Left ventricle myocardium inferior (tissue), 1 donor: ENCODE measurements at places on chromosomes 2 and 18.

- H3K27ac ChIP-seq = no peak overlapping the region
- H3K4me3 ChIP-seq = no peak overlapping the region
- peaks cover 33% of the 10 kb centered on the region for H3K27me3 ChIP-seq
- H3K36me3 ChIP-seq = no peaks in the 10 kb centered on the region
- DNase-seq = no peak
These were observed 921 bp upstream of the FABP1 start for GRCh38 chr2:88128654-88129312.

GRCh38 chr2:208077276-208077675 lies 47.0 kb downstream of the CRYGD start:
- no peak overlapping the region for H3K4me3 ChIP-seq
- no peak overlapping the region for H3K27ac ChIP-seq
- H3K4me1 ChIP-seq = peaks cover 7% of the 10 kb centered on the region
- H3K27me3 ChIP-seq = peaks cover 25% of the 10 kb centered on the region
- no peaks in the 10 kb centered on the region for H3K36me3 ChIP-seq

- no peaks in the 10 kb centered on the region for H3K27me3 ChIP-seq
- H3K27ac ChIP-seq = no peak overlapping the region
- peaks cover 78% of the 10 kb centered on the region for H3K4me1 ChIP-seq
- DNase-seq = no peak
These were observed 479.3 kb downstream of the PTPRM start for GRCh38 chr18:8046441-8046840.

- no peaks in the 10 kb centered on the region for H3K27me3 ChIP-seq
- H3K4me3 ChIP-seq = no peak overlapping the region
- no peaks in the 10 kb centered on the region for H3K36me3 ChIP-seq
These were observed 96.0 kb downstream of the MTCL1 start for GRCh38 chr18:8801263-8801901.

DNA sequence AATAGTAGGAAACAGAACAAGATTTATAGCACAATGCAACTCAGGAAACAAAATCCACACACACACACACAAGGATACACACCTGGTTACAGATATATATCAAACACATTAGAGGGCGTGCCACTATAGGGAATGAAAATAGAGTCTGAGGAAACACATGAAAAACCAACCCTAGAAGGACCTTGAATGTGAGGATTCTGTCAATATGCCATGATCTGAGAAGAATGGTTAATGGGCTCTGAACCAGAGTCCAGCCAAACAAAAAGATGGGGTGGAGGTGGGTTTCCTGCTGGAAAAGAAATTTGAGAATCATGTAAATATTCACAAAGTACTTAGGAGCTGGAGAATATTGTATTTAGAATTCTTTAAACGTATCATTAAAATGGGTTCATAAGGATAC lies 7.8 kb upstream of the TMEM37 start:
- H3K36me3 ChIP-seq = no peaks in the 10 kb centered on the region
- no peak overlapping the region for H3K4me3 ChIP-seq
- peaks cover 10% of the 10 kb centered on the region for H3K4me1 ChIP-seq
- no peaks in the 10 kb centered on the region for H3K27me3 ChIP-seq
- H3K27ac ChIP-seq = no peak overlapping the region

DNA sequence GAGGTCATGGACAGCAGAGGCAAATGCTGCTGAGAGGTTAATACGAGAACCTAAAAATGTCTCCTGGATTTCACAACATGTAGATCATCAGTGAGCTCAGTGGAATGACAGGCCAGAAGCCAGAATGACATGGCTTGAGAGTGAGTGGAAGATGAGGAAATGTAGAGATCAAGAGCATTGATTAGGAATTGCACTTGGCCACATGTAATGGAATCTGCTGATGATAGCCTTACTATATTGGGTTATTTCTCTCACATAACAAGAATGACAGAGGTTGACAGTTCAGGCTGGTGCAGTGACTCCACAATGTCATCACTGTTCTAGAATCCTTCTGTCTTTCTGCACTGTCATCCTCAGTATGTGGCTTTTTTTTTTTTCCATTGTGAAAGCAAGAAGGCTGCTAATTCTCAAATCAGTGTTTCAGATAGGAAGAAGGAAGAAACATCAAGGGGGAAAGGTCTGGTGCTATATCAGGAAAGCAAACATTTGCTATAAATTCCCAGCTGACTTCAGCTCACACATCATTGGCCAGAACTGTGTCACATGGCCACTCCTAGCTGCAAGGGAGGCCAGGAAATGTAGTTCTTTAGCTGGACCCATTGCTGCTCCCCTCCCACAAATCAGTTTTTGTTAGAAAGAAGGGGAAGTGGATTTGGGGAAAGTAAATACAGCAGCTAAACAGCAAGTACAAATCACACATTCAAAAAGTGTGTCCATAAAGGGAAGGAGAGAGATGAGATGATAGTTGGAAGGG lies 127.2 kb downstream of the FAM161A start:
- no peak overlapping the region for H3K27ac ChIP-seq
- H3K36me3 ChIP-seq = no peaks in the 10 kb centered on the region
- H3K4me3 ChIP-seq = no peak overlapping the region
- H3K27me3 ChIP-seq = no peaks in the 10 kb centered on the region
- no peaks in the 10 kb centered on the region for H3K4me1 ChIP-seq

DNA sequence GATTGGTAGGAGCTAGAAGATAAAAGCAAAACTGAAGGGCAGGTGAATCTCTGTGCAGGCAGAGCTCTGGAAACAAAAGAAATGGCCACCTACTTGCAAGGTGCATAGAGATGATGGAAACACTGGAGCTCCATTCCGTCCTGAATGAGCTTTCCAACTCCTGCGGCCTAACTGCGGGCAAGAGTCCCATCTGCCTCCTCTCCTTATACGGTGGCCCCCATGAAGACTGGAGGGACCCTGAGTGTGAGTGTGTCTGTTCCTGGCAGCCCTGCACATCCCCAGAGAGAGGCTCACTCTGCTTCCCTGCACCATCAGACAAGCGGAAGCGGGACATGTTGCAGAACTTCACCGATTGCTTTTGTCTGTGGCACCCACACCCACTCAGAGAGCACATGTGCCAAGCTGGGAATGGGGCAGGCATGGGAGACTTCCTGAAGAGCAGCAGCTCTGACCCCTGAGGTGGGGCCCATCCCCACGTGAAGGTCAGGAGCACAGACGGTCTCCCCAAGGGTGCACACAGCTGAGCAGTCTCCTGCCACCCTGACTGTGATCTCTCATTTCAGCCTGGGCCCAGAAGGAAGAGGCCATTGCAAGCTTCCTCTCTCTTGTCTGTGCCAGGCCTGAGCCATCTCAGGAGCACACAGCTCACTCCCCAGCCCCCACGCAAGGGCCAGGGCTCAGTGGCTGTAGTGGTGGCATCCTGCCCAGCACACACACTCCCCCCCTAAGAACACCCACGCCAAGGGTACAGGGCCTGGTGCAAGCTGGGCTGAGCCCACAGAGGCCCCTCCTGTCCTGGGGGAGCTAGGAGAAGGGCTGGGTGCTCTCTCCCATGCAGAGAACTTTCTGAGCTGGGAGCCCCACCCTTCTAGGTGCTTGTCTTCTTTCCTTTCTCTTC lies 75.3 kb downstream of the STPG4 start:
- H3K4me3 ChIP-seq = no peak overlapping the region
- H3K27me3 ChIP-seq = no peaks in the 10 kb centered on the region
- H3K4me1 ChIP-seq = peaks cover 76% of the 10 kb centered on the region
- no peak for DNase-seq
- H3K36me3 ChIP-seq = no peaks in the 10 kb centered on the region

- no peak for DNase-seq
- no peak overlapping the region for H3K27ac ChIP-seq
- no peaks in the 10 kb centered on the region for H3K27me3 ChIP-seq
- H3K4me3 ChIP-seq = no peak overlapping the region
- H3K4me1 ChIP-seq = peaks cover 32% of the 10 kb centered on the region
These were observed 3.7 kb upstream of the CRIM1 start for GRCh38 chr2:36351736-36352349.

DNA sequence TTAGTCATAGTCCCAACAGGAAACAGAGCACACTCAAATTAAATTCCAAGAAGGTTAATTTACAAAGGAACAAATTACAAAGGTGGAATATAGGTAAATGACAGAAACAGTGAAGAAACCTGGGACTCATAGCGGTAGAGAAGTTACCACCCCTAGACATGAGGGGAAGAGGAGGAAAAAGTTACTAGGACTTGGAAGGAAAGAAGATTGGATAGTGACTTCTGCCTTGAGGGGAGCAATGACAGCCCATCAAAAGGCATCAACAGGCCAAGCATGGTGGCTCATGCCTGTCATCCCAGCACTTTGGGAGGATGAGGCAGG lies 2.4 kb upstream of the PDE11A start:
- no peak overlapping the region for H3K4me3 ChIP-seq
- no peaks in the 10 kb centered on the region for H3K36me3 ChIP-seq
- peaks cover 14% of the 10 kb centered on the region for H3K4me1 ChIP-seq

DNA sequence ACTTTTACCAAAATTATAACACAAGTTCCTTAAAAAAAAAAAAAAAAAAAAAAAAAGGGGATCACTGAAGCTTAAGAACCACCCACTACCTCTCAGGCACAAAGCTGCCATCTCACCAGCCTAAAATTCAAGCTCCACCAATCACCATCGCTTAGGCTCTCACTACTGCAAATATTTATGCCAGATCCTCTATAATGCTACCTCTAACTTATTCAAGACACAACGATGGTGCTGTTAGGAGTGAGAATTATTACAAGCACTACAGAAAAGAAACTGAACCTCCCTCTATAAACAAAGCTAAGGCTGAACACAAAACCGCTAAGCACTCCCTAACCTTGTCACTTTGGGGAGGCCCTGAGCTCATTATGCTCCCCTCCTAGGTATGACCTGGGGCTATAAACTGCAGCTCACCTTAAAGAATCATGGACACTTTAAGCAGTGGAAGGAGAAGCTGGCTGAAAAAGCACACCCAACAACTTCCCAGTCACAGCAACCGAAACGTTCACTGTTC lies 3.6 kb downstream of the FZD5 start:
- H3K4me3 ChIP-seq = no peak overlapping the region
- peaks cover 73% of the 10 kb centered on the region for H3K4me1 ChIP-seq
- no peak for DNase-seq
- no peak overlapping the region for H3K27ac ChIP-seq
- no peaks in the 10 kb centered on the region for H3K27me3 ChIP-seq
- H3K36me3 ChIP-seq = peaks cover 20% of the 10 kb centered on the region

- no peak for DNase-seq
- H3K36me3 ChIP-seq = no peaks in the 10 kb centered on the region
- no peak overlapping the region for H3K27ac ChIP-seq
- no peaks in the 10 kb centered on the region for H3K27me3 ChIP-seq
These were observed 194.8 kb upstream of the ACVR2A start for GRCh38 chr2:147649998-147650397.

GRCh38 chr2:156589381-156590079 lies 153.4 kb downstream of the GPD2 start:
- H3K4me1 ChIP-seq = peaks cover 4% of the 10 kb centered on the region
- H3K4me3 ChIP-seq = no peak overlapping the region
- no peak for DNase-seq
- no peak overlapping the region for H3K27ac ChIP-seq
- no peaks in the 10 kb centered on the region for H3K36me3 ChIP-seq
- no peaks in the 10 kb centered on the region for H3K27me3 ChIP-seq

GRCh38 chr18:47611649-47612048 lies 318.8 kb downstream of the SMAD2 start:
- no peaks in the 10 kb centered on the region for H3K36me3 ChIP-seq
- no peaks in the 10 kb centered on the region for H3K4me1 ChIP-seq
- DNase-seq = no peak
- H3K27me3 ChIP-seq = peaks cover 24% of the 10 kb centered on the region
- no peak overlapping the region for H3K27ac ChIP-seq

DNA sequence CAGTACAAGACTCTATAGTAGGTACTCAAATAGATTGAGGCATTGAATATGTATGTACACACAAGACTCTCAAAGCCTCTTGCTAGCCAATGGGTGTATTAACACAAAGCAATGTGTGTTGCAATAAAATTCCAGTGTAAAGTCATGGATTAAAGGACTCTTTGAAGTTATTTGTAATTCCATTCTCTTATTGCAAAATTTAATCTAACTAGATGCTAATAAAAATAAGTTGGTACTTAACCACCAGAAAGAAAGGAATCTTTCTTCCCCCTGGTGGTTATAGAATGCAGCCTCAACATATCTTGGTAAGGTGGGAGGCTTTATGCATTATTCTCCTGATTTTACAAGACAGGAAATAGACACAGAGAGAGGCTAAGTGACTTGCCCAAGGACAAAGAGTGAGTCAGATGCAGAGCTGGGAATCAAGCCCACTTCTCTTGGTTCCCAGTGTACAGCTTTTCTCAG lies 18.0 kb downstream of the LRP1B start:
- H3K4me1 ChIP-seq = no peaks in the 10 kb centered on the region
- no peak overlapping the region for H3K4me3 ChIP-seq

GRCh38 chr18:48875942-48876511 lies 74.7 kb downstream of the SMAD7 start:
- DNase-seq = no peak
- no peak overlapping the region for H3K4me3 ChIP-seq
- H3K27ac ChIP-seq = no peak overlapping the region
- H3K27me3 ChIP-seq = no peaks in the 10 kb centered on the region

- H3K4me1 ChIP-seq = no peaks in the 10 kb centered on the region
- no peak overlapping the region for H3K27ac ChIP-seq
- H3K27me3 ChIP-seq = no peaks in the 10 kb centered on the region
- no peak overlapping the region for H3K4me3 ChIP-seq
These were observed 458.5 kb upstream of the ACVR2A start for GRCh38 chr2:147386284-147386683.
